Amniotic stem cell (primary cell): ENCODE measurements at places on chromosomes 3 and 15.

- no peak for DNase-seq
Measured at GRCh38 chr3:131962982-131963381, 71.8 kb downstream of the CPNE4 start.

- DNase-seq: no peak
Measured at GRCh38 chr3:12886106-12886679, 44.8 kb upstream of the RPL32 start.

GRCh38 chr15:67504056-67504455 lies 16.9 kb upstream of the C15orf61 start:
- no peak for DNase-seq

GRCh38 chr15:68909601-68910100 lies 20.7 kb upstream of the SPESP1 start:
- DNase-seq: no peak
